ENCODE measurements at places on chromosomes 4 and X. TPM values are rescaled to one million over a fixed set of nuclear protein-coding genes. Genes with fewer than 3 reads are reported as not detected.

GRCh38 chr4:69760455-69760854 lies at the start of gene SULT1B1:
TSS of gene SULT1B1 (minus strand) at chr4:69760620. CDS start at chr4:69755217, 5,403 bp downstream.
- no peak for DNase-seq

Gene GNRHR
- not detected for total RNA-seq

Gene XAGE1A
- total RNA-seq = not detected

DNA sequence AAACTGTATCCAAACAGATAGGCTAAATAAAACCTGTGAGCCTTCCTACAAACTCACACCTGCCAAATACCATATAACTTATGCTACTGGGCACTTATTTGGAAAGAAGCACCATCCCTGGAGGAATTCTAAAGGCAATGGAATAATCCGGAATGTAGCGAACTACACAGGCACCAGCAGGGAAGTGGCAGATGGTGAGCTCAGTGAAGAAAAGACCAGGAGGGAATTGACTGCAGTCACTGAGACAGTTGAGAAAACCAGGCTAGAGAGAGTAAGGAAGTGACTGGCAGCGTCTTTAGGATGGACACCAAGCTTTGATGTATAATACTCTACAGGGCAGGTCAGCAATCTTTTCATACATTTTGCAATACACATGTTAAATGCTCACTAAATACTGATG lies 16.3 kb downstream of the NDNF start:
- no peak for DNase-seq

Gene CT45A10
- not detected for total RNA-seq
